ENCODE measurements at places on chromosomes 7 and 10.

- DNase-seq: no peak
Measured at GRCh38 chr7:151014950-151015349, 9.3 kb downstream of the ATG9B start.

DNA sequence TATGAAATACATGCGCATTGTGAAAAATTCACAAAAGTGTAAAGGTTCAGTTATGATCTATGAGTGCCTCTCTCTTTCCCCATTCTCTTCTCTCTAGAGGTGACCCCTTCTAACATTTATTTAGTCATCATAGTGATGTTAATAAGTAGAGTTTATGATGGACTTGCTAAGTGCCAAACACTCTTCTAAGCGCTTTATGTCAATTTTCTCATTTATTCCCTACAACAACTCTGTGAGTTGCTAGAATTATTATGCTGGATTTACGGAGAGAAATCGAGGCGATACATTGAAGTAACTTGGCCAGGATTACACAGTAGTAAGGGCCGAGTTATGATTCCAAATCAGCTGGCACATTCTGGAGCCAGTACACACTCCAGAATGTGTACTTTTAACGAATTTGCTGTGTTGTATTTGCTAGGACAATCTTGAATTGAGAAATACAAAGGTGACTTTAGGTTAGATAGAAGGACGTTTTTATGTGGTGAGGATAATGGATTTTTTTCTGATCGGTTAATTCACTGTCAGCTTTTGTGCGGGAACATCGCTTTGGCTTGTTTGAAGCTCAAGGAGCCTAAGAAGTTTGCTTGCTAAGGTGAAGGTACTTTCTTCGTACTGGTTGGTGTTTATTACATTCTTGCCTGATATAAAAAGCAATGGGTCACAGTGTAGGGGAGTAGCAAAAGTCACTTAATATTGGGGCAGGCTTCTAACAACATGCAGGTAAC, 1.4 kb downstream of the ATRNL1 start:
- DNase-seq: no peak

DNA sequence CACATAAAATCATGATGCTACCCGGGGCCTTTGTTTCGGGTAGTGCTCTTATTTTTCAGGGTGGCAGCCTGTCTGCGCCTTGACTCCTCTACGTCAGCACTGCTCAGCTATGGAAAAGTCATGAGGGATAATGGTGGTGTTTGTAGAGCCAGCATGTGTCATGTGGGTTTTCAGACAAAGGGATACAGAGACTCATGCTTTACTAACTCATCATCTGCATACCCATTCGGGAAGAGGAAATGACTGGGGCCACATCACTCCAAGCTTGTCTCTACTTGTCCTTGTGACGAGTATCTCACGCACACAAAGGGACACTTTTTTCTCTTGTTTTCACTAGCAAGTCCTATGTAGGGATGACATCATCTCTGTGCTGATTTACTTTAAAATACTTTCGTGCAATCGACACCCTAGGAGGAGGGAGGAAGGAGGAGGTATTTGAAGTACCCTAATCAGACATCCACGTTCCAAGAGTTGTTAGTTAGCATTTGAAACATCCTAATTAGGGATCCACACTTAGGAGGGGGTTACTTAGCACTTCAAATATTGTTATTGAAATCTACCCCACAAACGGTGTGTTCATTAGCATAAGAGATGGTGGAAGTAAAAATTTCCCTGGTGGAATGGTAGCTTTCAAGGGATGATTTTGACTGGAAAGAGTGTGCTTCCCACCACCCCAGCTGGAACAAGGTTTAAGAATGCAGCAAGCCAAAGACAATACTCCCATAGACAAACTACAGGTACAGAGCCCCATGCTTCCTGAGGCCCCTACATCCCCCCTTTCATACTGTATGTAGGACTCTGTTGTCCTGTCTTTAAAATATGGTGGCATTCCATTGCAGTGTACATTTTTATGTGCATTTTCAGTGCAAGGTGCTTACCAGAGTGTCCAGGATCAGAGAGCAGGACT, 52.0 kb downstream of the THNSL1 start:
- DNase-seq: no peak

- DNase-seq: no peak
Measured at GRCh38 chr10:32347363-32348022, 535 bp upstream of the EPC1 start.

DNA sequence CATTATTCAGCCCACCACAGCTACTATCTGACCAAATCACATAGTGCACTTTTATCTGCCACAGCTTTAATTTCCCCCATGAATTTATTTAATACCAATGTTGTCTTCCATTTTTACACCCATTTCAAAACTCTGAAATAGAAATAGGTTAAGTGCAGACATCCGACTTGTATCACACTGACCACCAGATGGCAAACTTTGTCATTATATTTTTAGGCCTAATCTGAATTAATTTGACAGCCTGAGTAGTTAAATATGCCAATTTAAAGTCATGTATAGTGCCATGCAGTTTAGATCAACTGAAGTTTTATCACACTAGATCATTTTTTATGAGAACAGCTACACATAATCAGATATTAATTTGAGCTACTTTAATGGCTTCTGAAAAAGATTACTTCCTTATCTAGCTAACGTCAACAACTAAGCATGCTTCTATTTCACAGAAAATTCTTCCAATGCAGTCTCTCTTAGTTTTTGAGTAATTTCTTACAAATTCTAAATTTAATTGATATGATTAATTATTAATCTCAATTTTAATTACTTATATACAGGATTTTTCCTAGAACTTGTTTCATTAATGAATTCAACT, 566.4 kb downstream of the GFRA1 start:
- peak; percentile 12 for DNase-seq

DNA sequence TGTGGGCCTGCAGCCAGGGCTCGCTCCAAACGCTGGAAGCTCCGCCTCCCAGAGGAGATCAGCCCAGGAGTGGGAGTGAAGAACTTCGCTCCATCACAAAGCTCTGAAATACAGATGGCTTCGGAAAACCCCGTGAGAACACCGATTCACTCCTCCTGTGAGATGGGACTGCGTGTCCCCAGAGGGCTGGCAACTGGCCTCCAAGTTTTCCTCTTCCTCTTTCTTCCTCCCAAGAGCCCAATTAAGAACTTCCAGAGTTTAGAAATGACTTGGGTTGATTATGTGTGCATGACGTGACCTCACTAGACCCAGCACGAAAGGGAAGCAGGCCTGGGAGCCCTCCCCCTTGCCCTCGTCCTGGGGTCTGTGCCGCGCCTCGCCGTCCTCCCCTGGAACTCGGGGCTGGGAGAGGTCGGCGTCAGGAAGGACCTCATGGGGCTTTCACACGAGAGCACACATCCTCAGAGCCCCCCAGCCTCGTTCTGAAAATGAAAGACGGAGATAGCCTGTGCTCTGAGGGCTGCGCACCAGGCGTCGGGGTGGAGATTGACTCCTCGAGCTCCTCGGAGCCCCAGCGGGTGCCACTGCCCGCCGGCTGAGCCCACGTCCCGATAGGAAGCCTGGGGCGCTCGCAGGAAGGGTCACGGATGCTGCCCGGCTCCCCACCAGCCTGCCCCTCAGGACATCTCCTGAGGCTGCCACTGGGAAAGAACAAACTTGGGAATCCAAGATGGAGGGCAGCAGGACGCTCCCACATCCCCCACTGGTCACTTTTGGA, 37.8 kb downstream of the PTPRN2 start:
- DNase-seq: no peak

DNA sequence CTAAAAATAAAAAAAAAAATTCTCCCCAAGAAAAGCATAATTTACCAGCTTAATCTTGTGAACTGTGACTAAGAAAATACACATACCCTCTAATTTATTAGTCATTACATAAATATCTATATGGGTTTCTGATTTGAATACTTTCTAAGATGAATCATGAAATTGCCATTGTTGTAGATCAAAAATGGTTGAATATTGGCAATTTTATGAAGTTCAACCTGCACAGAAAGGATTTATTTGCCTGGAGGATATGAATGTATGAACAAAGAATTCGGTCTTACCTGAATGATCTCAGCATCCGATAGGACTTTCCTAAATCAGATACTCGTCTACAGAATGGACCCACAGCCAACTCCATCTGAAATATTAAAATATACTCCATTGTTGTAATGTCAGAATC, 61.5 kb downstream of the HBP1 start:
- DNase-seq: no peak

GRCh38 chr10:73054286-73054685, 42.4 kb downstream of the P4HA1 start:
- no peak for DNase-seq

- DNase-seq: no peak
Measured at GRCh38 chr10:110398419-110399105, 93.8 kb upstream of the SMNDC1 start.

DNA sequence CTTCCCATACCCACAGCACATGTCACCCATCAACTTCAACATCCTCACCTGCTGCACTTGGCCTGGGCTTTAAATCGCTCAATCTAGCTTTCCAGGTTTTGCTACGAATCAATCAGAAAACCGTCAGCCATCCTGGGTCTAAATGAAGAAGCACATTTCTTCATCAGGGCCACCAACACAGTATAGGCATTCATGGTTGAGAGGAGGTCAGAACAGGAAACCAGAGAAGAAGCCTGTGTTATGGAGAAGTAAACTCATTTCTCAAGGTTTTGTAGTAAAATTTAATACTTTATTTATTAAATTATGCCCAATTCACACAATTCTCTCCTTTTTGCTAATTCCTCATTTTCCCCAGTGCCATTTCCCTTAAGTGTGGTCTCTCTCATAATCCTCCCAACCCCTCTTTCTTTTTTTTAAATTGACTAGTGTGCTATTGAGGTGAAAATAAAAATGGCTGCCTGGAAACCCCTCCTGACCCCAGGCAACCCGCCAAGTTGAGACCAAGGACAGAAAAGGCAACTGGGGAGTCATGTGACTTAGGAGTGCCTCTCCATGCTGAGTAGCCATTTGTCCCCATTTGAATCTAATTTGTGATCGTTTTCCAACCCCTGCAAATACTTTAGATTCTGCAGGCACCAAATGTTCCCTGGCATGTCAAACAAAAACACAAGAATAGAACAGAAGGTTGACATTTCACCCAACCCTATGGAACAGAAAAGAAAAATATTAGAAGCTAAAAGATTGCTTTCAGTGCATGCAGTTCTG, 181.1 kb upstream of the NAMPT start:
- no peak for DNase-seq

DNA sequence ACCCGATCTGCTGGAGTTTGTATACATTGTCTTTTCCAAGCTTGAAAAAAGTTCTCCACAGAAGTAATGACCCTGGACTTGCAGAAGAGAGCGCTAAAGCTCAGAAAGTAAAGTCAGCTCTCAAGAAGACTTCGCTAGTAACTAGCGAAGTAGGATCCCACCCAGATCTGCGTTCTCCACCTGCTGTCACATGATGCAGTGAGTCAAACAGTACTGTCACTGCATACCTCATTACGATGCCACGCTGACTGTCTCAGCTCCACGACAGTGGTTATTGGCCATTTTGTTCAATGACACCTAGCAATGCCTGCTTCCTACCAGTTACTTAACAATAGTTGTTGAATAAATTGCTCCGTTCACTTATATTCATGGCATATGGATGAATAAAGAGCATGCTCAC, 29.7 kb upstream of the SEC61G start:
- peak; percentile 82 for DNase-seq

- DNase-seq: no peak
Measured at GRCh38 chr10:6178581-6178980, 24.2 kb upstream of the PFKFB3 start.

DNA sequence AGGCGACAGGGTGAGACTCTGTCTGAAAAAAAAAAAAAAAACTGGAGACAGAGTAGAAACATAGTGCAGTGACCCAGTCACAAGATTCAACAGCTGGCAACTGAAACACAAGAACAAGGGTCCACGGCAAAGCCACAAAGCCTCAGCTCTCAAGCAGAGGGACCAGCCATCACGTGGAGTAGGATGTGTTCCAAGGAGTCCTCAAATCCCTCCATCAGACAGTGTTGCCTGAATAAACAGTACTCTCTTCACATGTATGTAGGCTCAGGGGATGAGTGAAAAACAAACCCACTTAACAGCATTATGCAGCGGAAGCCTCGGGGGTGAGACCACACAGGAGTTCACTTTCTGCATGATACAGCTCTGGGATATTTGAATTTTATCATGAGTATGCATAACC, 62.0 kb downstream of the SLIT1 start:
- no peak for DNase-seq

DNA sequence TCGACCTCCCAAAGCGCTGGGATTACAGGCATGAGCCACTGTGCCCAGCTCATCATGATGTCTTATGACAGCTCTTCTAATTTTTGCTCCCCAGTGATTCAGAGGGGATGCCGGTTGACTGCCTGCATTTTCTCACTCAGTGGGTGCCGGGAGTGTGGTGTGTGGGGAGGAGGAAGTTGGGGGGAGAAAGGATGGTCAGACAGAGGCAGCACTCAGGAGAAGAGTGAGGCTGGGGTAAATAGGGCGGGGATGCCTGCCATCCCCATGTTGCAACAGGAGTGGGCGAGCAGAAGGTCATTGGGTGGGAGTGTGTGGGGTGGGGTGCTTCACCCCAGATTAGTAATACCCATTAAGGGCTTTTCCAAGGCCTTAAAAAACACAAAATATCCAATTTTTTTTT, 3.5 kb upstream of the CCL24 start:
- DNase-seq: no peak

- DNase-seq: no peak
Measured at GRCh38 chr10:21047511-21047910, 150.4 kb upstream of the NEBL start.

- no peak for DNase-seq
Measured at GRCh38 chr10:24900888-24901685, 51.3 kb downstream of the PRTFDC1 start.

- no peak for DNase-seq
Measured at GRCh38 chr10:129523723-129524316, 56.8 kb downstream of the MGMT start.

DNA sequence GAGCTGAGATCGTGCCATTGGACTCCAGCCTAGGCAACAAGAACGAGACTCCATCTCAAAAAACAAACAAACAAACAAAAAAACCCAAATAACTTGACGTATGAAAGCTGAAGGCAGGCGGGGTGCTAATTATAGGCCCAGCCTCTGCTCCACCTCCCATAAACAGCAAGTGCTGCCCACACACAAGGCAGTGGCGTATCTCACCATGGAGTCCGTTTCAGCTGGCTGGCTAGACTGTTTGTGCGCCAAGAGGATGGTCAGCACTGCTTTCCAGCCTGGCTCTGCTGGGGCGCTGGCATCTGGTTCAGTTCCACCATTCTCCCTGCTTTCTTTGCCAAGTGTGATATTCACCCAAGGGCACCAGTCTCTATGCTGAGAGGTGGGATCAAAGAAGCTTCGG, 29.1 kb downstream of the ZC3HC1 start:
- DNase-seq: no peak
